Dermis blood vessel endothelial cell (primary cell): ENCODE measurements at places on chromosomes 6 and 20. TPM values are rescaled to one million over a fixed set of nuclear protein-coding genes. Genes with fewer than 3 reads are reported as not detected.

DNA sequence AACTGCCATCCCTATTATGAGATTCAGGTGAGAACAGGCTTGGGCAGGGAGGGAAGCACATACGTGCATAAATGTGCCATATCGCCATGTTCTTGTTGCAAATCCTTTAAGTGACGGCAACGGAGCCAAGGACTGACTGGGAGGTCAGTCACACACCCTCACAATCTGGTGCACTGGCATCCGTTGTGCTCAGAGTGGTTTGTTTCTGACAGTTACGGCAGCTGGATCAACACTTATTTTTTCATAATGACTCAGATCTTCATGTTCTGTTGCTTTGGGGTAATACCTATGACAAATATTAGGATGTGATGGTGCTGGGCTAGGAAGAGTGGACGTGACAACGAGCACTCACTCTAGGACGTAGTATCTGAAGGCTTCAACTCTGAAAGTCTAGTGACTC lies 56.2 kb upstream of the PREP start:
- peak; percentile 59 for DNase-seq

DNA sequence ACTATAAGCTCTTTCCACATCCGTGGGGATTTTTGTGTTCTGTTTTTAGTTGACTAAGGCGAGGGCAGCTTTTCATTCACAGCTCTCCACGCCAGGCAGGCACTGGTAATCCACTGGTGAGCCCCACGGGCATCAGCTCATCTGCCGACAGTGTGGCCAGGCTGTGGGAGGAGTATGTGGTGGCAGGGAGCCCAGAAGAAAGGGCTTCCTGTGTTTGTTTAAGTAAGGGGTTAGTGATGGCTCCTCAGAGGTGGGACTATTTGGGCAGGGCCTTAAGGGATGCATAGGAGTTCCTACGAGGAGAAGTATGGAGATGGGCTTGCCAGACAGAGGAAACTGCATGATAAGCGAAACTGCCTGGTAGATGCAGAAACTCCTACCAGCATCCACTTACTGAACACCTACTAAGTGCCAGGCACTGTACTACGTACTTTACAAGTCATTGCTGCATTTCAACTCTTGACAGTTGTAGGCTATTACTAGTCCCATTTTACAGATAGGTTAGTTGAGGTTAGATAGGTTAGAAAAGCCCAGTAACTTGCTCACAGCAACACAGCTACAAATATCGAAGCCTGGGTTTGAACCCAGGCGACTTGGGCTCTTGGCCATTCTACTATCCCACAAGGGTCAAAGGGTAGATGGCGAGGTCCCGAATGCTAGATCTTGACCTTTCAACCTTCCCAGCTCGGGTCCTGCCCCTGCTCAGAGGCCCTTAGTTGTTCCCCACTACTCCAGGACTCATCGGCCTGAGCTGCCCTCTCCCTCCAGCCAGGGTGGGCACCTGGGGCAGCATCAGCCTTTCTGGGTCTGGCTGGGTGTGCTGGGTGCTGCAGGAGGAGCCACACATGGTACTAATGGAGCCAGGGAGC lies 55.1 kb downstream of the CEBPB start:
- DNase-seq, result peak; percentile 41

DNA sequence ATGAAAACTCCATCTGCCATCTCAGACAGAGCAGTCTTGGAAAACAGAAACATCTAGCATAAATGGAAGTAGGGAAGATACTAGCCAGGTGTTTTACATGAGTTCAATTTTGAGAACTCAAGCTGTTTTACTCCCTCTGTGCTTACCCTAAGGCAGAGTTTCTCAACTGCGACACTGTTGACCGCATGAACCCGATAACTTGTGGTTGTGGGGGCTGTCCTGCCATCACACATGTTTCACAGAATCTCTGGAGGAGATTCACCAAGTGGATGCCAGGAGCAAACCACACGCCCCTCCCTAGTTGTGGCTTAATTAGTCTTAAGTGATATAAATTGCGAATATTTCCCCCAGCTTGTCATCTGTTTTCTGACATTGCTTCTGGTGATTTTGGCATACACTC lies 2.3 kb upstream of the SERPINB6 start:
- no peak for DNase-seq

- DNase-seq, result peak; percentile 37
Observed at GRCh38 chr6:167968091-167968490, 29.4 kb upstream of the KIF25 start.

DNA sequence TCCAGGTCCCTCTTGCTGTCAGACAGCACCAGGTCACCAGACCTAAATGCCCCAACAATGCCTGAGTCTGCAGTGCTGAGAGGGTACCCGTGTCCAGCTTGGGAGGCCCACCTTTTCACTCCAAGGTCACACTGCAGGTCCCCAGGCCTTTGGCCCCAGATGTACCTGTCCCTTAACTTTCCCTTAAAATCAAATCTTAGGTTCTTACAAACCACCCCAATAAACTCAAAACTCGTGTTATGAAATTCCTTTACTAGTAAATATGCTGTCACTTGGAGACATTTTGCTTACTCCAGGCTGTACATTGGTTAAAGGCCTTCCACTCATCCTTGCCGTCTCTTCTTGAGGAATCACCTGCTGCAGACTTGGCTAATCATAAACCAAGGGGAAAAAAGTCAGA lies 165.7 kb upstream of the RREB1 start:
- DNase-seq, result no peak

GRCh38 chr20:2820084-2820895 lies 4.1 kb downstream of the TMEM239 start:
- no peak for DNase-seq

- DNase-seq, result peak; percentile 63
Observed at GRCh38 chr6:15897063-15897876, 231.6 kb upstream of the MYLIP start.

DNA sequence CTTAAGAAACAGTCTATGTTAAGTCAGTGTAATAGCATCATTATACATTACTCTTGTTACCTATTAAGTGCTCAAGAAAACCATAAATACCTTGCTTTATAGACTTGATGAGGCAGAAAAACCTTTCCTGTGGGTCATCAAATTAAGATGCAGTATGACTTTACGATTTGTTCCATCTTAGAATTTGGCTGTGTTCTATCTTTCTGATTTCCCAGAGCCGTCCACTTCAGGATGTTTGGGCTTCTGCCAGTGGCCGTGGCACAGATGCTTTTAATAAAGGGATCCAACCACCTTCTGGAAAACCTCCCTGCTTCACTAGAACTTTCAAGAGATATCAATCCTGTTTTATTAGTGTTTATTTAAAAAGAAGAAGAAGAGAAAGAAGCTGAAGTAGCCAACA lies 71.2 kb downstream of the PDE7B start:
- no peak for DNase-seq

DNA sequence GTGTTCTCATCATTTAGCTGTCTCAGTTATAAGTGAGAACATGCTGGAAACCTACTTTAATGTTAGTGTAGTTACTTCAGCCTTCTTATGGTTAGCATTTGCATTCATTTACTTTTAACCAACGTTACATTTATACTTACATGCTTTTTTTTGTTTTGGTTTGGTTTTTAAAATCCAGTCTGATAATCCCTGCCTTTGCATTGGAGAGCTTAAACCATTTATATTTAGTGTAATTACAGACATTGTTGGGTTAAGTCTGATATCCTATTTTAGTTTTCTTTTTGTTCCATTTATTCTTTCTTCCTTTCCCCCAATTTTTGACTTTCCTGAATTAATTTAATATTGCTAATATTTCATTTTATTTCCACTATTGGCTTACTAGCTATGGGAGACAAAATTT lies 70.2 kb downstream of the AIG1 start:
- no peak for DNase-seq

- DNase-seq, result peak; percentile 55
Observed at GRCh38 chr6:139135578-139136545, 982 bp downstream of the HECA start.

DNA sequence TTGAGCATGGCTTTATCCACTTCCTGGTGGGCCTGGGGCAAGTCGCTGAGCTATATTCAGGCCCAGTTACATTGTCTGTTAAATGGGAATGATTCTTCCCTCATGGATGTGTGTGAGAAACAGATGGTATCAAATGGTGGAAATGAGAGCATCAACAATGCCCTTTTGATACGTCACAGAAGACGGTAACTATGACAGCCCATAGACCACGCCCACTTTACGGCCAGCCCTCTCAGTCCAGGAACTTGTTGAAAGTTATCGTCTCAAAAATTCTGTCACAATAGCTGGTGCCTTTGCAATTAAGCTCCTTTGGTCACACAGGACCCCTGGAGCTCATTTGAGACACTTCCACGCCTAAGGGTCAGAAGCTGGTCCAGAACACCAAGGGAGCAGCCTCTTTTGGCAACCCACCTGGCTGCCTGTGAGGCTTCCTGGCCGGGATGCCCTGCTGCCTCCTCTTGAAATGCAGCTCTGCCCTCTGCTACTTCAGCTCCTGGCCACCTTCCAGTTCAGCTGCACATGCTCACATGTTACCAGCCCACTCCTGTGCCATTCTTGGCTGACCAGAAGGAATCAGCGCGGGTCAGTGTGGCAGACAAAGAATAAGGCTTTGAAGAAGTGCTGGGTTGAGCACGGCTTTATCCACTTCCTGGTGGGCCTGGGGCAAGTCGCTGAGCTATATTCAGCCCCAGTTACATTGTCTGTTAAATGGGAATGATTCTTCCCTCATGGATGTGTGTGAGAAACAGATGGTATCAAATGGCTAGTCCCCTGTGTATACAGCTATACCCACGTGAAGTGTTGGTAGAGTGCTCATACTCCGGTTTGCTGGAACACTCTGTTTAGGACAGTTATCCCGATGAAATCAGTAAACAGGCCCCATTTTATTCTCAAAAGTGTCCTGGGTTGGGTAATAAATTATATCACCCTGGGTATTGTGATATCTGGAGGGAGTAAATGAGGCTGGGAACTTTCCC lies 199.2 kb upstream of the SUPT3H start:
- DNase-seq, result no peak

DNA sequence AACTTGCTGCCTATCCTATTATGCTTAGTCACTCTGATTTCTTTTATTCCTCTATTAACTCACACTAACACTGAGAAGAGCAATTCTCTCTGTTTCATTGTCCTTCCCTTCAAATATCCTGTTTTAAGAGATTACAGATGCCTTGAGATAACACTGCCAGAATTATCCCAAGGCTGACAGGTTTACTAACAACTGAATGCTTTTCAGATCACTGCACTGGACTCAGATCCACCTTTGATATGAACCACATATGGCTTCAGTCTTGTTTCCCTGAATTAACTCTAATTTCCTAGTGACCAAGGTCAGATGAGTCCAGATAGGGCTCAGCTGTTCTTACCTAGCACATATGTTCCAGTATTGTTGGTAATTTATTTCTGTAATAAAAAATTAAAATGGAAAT lies 633.1 kb downstream of the GRIK2 start:
- DNase-seq, result no peak

- peak; percentile 97 for DNase-seq
Observed at GRCh38 chr6:56851541-56852259, 103.2 kb upstream of the BEND6 start.

DNA sequence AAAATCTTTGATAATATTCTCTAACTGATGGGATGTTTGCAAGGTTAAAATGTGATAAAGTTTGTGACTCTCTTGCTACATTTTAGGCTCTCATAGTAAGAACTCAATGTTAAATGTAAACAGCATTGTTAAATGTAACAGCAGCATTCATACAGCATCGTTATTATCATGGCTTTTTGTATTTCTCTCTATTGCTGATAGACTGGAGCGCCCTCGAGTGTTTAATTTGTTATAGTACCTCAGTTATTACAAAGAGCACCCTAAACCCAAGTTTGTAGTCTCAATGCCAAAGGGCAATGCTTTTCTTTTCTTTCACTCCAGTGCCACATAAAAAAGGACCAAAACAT lies 14.9 kb upstream of the TTPAL start:
- DNase-seq, result peak; percentile 47

Gene ERVFRD-1
- under 0.01 and 0.05 TPM in 2 replicates for total RNA-seq

Gene OXT
- not detected in 2 replicates for total RNA-seq

Gene GPR63
- total RNA-seq, result under 0.01 and 0.09 TPM in 2 replicates

Gene SLC22A7
- total RNA-seq, result not detected in 2 replicates

Gene ECT2L
- not detected in 2 replicates for total RNA-seq

Gene TINAG
- not detected in 2 replicates for total RNA-seq
